Stimulated activated CD8-positive, alpha-beta memory T cell treated with anti-CD3 and anti-CD28 coated beads, Interleukin-15, amount 100 ng/mL, for 4 hours (primary cell): ENCODE measurements at places on chromosomes 4 and X.

- DNase-seq, result no peak
Observed at GRCh38 chr4:5563856-5564255, 144.5 kb downstream of the EVC2 start.

DNA sequence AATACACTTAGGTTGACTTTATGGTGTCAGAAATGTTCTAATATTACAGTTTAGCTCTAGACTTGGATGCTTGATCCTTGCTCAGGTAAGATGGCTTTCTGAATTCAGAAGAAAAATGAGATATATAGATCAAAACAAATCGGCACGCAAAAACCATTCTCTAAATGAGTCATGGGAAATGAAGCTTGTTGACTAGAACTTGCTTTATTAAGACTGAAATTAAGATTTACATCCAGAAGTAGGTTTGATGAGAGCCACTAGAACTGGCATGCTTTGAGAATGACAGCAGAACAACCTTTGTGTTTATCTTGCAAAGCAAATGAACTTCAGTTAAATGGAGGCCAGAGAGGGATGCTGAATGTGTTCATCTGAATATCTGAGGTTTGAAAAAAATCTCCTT is 304.9 kb upstream of the KLF3 start:
- DNase-seq, result no peak

DNA sequence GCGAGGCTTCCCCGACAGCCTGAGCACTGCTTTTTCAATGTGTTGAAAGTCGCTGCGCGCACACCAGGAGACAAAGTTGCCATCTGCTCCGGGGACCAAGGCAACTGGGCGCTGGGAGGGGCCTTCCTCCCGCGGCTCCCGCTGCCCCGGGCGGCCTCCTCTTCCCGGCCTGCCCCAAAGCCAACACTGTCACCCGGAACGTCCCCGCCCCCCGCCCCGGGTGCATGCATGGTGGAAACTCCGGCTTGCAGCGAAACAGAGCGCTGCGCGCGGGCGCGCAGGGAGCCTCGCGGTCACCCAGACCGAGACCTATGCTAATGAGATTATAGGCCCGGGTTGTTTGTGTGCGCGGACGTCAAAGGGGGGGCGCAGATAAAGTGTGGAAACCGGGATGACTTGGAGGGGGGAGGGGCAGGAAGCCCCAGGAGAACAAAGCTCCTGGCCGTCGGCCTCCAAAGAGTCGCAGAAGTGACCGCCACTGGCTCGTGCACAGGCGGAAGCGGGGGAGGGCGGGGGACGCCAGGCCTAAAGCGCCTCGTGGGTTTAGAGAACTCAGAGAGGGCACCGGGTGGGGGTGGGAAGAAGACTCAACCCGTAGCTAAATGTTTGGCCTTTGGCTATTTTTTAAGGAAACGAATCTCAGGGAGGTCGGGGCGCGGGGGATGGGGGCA is 88.8 kb downstream of the BCOR start:
- no peak for DNase-seq

DNA sequence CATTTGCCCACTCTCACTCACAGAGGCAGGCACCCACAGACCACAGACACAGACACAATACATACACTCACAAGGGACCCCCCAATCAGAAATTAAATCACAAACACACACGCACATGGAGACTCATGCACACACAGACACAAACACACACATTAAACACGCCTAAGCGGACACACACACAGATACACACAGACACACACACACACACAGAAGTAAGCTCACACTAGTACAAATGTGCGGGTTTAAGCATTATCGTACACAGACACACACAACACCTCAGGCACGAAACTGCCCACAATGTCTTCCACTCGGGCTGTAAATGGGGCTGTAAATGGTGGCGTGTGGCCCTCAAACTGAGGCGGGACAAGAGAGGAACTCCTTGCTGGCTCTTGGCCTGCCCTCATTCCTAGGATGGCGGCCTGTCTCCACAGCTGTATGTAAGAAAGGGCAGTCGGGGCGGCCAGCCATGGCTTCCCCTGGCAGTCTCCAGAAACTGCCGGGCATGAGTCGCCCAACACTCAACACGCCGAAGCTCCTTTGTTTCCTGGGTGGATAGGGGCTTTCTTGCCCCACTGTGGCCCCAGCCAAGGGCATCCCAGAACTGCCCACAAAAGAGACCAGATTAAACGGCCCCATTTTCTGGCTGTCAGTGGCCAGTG is 53.9 kb downstream of the NBDY start:
- DNase-seq, result no peak

GRCh38 chr4:48742412-48742811 is 37.7 kb downstream of the FRYL start:
- no peak for DNase-seq

- DNase-seq, result no peak
Observed at GRCh38 chr4:44720371-44720770, 6.0 kb downstream of the GNPDA2 start.

DNA sequence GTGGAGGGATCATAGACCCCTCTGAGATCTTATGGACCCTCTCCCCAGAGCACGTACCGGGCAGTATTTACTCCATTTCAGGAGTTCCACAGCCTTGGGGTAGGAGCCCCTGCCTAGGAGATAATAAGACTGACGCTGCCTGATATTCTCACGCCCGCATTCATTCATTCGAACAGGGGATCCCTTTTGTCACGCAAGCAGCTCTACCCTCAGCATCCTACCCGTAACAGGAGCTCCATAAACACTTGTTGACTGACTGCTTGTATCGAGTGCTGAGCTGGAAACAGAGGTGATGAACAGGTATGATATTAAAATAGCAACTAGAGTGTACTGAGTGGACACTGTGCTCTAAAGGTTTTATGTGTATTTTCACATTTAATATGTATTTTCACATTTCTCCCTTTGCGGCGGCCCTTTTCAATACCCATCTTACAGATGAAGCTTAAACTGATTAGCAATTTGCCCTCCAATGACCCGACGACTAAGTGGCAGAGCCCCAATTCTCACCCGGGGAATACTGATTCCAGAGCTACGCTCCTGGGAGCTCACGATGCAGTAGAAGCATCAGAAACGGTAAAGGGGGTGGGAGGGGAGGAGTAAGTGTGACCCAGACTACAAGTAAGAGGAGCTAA is 888 bp downstream of the RAB28 start:
- no peak for DNase-seq

GRCh38 chr4:2942532-2943363 is 20.5 kb downstream of the NOP14 start:
- no peak for DNase-seq

DNA sequence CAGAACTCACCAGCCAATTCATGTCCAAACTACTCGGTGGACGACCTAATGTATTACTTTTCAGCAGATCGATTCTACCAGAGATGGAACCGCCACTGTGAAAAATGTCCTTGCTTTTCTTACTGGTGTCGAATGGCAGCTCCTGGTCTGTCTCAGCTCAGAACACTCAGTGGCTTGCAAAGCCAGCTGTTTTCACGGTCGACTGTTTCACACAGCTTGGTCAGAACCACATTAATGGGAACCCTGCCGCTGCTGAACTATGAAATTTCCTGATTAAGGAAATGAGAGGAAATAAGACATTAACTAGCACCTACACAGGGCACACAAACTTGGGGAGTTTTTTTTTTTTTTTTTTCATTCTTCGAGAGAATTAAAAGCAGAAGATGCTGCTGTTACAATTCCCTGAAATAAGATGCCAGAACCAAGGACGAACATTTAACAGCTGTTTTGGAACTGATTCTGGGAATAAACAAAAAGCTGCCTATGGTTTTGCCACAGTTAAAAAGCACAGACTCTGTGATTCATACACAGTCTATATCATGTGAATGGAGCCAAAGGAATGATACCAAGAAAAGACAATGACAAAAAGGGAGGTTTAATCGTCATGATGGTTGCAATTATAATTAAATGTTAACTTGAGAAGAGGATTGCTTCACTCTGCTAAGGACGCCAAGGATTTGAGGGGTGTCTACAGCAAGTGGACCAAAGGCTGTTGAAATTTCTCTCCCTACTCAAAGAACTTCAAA is 31.3 kb downstream of the SUPT20HL2 start:
- no peak for DNase-seq

DNA sequence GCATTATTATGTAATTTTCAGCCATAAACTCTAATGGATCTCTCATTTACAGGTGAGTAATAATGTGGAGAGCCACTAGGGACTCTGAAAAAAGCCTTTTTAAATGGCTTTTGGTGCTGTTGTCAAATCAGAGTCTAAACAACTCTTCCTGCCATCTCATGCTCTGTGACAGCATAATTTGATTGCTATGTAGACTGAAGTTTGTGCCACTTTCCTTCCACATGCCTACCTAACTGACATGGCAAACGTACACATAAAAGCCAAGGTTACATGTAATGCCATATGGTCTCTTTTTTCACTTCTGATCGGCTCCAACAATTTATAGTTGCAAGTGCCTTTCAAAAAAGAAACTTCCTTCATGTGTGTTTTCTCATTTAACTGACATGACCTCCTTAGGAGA is 94.3 kb downstream of the SH2D1A start:
- DNase-seq, result no peak

DNA sequence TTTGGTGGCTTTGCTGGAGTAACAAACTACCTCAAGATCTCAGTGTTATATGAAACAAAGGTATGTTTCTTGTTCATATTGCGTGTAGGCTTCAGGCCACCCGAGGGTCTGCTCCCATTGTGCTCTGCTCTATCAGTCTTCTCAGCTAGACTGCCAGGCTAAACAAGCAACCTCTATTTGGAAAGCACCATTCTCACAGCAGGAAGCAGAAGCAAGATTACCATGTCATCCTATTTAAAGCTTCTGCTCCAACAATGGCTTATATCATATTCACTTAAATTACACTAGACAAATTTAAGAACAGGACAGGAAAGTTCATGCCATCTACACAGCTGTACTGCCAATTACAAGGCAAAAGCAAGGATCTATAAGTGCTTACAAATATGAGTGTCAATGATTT is 385.8 kb downstream of the PPARGC1A start:
- DNase-seq, result no peak

GRCh38 chr4:129641179-129641578 is 545.2 kb downstream of the C4orf33 start:
- DNase-seq, result no peak

GRCh38 chrX:151973851-151974335 is 583 bp downstream of the GABRE start:
- no peak for DNase-seq

DNA sequence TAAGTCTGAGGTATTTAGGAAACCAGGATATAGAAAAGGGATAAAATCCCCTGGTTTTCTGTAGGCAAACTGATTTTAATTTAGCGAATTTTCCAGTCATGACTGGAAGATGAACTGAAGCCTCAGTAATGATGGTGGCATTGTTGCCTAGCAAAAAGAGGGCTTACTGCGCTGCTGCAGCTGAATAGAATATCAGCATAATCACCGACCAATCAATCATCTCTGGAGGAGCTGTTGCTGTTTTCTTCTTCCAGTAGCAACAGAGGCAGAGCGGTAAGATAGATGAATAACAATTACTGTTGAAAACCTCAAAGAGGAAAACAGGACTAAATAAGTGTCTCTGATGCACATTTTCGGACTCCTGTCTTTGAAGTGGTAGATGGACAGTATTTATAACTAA is 86.2 kb downstream of the FAM133A start:
- no peak for DNase-seq

DNA sequence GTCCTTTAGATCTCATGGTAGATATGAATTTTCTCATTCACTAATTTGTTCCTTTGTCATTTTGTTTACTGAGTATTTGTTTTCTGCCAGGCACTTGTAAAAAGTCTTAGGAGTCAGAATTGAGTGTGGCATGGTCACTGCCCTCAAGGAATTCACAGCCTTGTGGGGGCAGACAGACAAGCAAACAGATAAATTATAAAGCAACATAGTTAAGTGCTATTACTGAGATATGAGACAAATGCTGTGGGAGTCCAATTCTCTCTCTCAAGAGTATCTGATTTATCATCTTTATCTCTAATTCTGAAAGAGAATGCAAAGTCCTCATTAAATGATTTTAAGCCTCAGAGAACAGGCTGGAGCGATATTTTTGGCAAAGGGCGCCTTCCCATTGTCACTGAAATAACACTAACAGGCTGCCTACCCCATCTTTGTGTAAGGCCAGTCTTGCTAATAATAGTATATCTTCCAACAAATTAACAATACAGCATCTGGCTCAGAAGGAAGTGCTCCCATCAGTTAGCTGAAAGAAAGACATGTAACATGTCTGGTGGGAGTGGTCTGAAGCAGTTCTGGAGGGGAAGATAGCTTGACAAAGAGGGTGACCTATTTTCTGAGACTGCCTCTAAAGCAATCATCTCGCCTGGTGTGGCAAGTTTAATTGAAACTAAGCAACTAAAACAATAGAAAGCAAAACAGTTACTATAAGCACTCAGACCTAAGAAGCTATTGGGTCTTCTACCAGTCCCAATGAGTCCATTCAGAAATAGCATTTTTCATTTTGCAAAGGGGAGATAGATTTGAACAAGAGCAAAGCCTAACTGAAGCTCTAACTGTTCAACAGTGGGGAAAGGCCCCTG is 61.5 kb upstream of the AMOT start:
- no peak for DNase-seq

GRCh38 chrX:70025464-70025863 is 24.3 kb downstream of the AWAT2 start:
- no peak for DNase-seq

GRCh38 chr4:5322321-5322720 is 271.0 kb downstream of the STK32B start:
- no peak for DNase-seq

GRCh38 chrX:143664302-143664701 is 28.4 kb upstream of the SLITRK4 start:
- DNase-seq, result no peak

- DNase-seq, result no peak
Observed at GRCh38 chr4:171376724-171377123, 436.5 kb upstream of the GALNTL6 start.

DNA sequence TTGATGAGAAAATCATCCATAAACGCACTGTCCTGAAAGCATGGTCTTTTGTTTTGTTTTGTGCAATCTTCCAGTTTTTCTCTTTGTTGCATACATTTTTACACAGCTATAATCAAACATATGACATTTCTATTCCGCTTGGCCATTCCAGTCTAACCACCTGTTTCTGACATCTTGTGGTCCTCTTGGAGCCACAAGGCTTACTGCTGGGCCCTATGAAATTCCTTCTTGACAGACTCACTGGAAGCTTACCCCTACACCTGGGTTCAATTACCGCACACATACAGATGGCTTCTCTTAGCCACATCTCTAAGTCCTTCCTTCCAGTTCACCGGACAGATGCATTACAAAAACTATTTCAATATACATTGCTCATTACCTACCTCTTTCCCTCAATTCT is 72.4 kb downstream of the PAPSS1 start:
- DNase-seq, result no peak

DNA sequence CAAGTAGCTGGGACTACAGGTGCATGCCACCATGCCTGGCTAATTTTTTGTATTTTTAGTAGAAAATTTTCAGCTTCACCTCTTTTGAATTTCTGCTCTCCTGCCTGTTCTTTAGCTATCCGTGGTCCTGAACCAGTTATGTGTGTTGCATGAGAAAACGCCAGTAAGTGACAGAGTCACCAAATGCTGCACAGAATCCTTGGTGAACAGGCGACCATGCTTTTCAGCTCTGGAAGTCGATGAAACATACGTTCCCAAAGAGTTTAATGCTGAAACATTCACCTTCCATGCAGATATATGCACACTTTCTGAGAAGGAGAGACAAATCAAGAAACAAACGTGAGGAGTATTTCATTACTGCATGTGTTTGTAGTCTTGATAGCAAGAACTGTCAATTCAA is 13.9 kb downstream of the ALB start:
- no peak for DNase-seq
